Natural killer cell (primary cell): ENCODE measurements at places on chromosomes 6 and 20. TPM values are rescaled to one million over a fixed set of nuclear protein-coding genes. Genes with fewer than 3 reads are reported as not detected.

GRCh38 chr6:52317841-52318581 is 33.5 kb upstream of the MCM3 start:
- no peak for DNase-seq
- H3K27me3 ChIP-seq = no peaks in the 10 kb centered on the region
- no peaks in the 10 kb centered on the region for H3K36me3 ChIP-seq
- no peak overlapping the region for H3K4me3 ChIP-seq

- no peaks in the 10 kb centered on the region for H3K4me1 ChIP-seq
- DNase-seq = no peak
- no peak overlapping the region for H3K4me3 ChIP-seq
Measured at GRCh38 chr20:45775411-45775810, 16.3 kb downstream of the WFDC3 start.

GRCh38 chr20:21936720-21937380 is 231.4 kb downstream of the PAX1 start:
- H3K4me1 ChIP-seq = no peaks in the 10 kb centered on the region
- no peak overlapping the region for H3K4me3 ChIP-seq
- H3K27ac ChIP-seq = no peak overlapping the region
- H3K27me3 ChIP-seq = no peaks in the 10 kb centered on the region
- no peak for DNase-seq

DNA sequence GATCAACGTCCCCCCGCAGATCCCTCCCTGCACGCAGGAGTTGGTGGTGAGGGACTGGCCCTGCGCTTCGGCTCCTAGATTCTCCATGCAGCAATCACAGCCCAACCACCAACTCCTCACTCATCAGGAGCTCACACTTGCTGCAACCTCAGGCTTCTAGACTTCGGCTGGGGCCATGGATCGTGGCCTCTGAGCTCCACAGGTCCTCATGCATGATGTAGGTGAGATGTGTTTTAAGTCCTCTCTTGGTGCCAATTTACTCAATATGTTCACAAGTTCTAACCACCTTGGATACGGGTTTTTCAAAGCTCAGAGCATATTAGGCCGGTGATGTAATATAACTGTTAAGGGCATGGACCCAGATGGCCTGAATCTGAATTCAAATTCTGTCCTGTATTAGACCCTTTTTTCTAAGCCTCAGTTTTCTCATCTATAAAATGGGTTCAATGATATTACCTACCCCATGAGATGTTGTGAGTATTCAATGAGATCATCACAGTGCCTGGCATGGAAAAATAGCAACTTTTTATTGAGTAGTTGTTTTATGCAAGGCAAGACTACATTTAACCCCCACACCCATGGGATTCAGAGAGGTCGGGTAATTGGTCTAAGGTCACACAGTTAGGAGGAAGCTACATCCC is 31.0 kb downstream of the SUN5 start:
- H3K4me3 ChIP-seq = no peak overlapping the region
- H3K27me3 ChIP-seq = no peaks in the 10 kb centered on the region
- H3K27ac ChIP-seq = peak overlapping the region; percentile 94
- DNase-seq = no peak
- peaks cover 50% of the 10 kb centered on the region for H3K4me1 ChIP-seq

- no peak overlapping the region for H3K27ac ChIP-seq
- H3K4me1 ChIP-seq = peaks cover 11% of the 10 kb centered on the region
- H3K36me3 ChIP-seq = no peaks in the 10 kb centered on the region
- peak; percentile 43 for DNase-seq
- H3K4me3 ChIP-seq = peak overlapping the region; percentile 87
Measured at GRCh38 chr6:147201885-147202515, 2.2 kb upstream of the STXBP5 start.

DNA sequence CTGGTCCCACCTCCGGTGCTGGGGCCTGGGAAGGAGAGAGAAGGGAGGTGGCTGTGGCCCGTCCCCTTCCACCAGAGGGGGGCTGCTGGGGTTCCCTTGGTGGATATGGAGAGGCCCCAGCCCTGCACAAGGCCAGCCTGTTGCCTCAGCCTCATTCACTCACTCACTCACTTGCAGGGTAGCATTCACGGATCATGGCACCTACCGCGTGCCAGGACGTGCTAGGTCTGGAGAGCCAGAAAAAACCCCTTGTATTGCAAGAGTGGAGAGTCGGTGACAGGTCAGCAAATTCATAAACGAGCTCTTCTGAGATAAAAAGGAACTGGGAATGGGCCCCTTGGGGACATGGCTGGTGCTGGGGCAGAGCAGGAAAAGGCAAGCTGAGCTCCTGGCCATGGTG is 6.4 kb upstream of the ZBTB46 start:
- no peak overlapping the region for H3K4me3 ChIP-seq
- no peaks in the 10 kb centered on the region for H3K27me3 ChIP-seq
- no peaks in the 10 kb centered on the region for H3K36me3 ChIP-seq
- no peak for DNase-seq
- H3K27ac ChIP-seq = no peak overlapping the region
- peaks cover 6% of the 10 kb centered on the region for H3K4me1 ChIP-seq

CENPW gene
- total RNA-seq = 2.5 TPM

NRN1 gene
- not detected for total RNA-seq
